ENCODE measurements at places on chromosomes 4 and X.
A peak's percentile ranks its signal among the peaks of the same experiment; 100 is the strongest.

DNA sequence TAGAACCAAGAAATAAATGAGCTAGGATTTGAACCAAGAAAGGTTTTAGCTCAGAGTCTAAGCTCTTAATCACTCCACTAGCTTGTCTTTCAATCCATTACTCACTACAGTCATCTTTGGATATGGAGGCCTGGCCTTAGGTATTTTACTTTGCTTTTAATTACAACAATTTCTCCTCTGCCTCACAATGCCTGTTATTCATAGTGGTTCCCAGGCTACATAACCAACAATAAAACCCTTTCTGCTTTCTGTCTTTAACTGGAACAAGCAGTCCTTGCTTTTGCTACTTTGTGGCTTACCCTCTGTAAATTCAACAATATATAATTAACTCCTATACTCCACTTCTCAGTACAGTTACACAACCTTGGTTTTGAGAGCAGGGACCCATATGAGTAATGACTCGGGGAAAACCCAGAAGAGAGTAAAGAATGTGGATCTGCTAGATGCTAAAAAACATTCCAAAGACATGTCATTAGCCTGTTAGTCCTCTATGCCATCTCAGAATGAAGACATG lies 94.7 kb upstream of the NAP1L5 start:
- peak overlapping the region; percentile 95 for H3K27ac ChIP-seq
- H3K36me3 ChIP-seq, result peaks cover 35% of the 10 kb centered on the region
- no peak for DNase-seq
- peak overlapping the region; percentile 67 for H3K4me3 ChIP-seq
- peaks cover 4% of the 10 kb centered on the region for H3K4me1 ChIP-seq

GRCh38 chr4:14862891-14863290 lies 139.4 kb upstream of the CPEB2 start:
- no peaks in the 10 kb centered on the region for H3K27me3 ChIP-seq
- DNase-seq, result no peak
- H3K4me1 ChIP-seq, result peaks cover 4% of the 10 kb centered on the region
- no peaks in the 10 kb centered on the region for H3K36me3 ChIP-seq
- H3K27ac ChIP-seq, result no peak overlapping the region

DNA sequence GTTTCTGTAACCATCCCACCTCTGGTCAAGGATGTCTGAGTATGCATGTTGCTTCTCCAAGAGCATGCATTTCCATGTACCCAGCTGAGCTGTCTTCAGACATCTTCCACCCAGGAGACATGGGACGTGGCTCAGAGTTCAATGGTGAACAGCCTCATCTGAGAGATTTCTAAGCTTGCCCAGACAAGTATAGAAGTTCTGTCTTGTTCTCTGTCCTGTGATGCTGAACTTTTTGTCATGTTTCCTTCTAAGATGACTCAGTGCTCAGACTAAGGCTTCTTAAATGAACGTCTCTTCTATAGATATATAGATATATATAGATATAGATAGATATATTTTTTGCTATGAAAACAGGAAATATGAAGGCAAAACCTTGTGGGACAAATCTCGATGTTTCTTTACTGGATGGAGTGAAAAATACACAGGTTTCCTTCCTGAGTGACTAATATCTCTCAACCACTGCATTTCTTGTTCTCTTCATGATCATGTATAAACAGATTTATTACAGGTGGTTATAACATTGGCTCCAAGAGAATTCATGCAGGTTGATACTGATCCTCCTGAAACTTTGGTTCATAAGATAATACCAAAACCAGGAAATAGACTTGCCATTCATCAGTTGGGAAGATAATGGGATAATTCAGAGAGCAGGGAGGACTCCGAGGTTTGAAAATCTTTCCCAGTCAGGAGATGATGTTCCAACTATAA lies 168.2 kb downstream of the ZNF518B start:
- DNase-seq, result no peak
- no peaks in the 10 kb centered on the region for H3K4me1 ChIP-seq
- H3K36me3 ChIP-seq, result no peaks in the 10 kb centered on the region
- H3K4me3 ChIP-seq, result no peak overlapping the region
- peaks cover 11% of the 10 kb centered on the region for H3K27me3 ChIP-seq

DNA sequence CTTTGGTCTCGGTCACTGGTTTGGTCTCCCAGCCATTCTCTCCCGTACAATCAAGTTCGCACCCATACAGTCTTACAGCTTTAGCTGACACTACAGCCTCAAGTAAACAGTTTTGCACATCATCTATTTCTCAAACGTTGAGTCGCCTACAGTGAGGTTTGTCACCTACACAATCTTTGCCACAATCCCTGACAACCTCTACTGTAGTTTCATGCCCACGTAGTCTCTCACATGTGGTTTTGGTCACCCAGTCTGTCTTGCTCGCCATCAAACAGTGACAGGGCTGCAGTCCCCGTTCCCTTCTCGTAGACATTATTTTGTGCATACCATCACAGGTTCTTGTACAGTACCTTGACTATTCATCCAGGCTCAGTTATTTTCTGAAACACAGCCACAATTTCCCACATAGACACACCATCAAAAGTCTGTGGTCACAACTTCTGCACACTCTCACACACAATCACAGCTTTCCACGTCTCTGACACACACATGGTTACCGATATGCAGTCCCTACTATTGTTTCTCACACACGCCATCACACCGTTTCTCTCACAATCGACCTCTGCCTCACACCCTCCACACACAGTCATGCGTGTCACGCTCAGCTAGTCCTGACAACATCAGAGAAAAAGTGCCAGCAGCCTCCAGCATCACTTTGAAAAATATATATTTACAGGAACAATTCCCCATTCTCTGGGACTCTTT lies 5.3 kb upstream of the CFP start:
- no peaks in the 10 kb centered on the region for H3K4me1 ChIP-seq
- no peak overlapping the region for H3K4me3 ChIP-seq
- H3K27me3 ChIP-seq, result no peaks in the 10 kb centered on the region
- no peak overlapping the region for H3K27ac ChIP-seq
